Astrocyte (in vitro differentiated cells and primary cell): ENCODE measurements at places on chromosomes 6 and 20.

DNA sequence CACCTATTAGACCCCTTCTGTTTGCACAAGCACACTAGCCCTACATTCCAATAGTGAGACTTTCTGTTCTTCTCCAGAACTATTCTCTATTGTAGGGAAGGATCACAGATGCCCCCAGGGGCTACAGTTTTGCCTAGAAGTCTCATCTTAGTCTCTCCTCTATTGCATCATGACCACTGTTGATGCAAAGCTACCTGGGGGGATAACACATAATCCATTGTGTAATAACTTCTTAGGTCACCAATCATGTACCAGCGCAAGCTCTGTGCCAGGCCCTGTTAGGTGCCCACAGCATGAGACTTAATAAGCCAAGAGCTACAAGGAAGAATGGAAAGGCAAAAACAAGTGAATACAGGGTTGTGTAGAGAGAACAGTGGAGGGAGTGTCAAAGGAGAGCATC is 98.1 kb upstream of the TNFAIP3 start:
- DNase-seq: no peak

GRCh38 chr6:1615151-1615852 is 5.6 kb downstream of the FOXC1 start:
- no peak for DNase-seq

- peak; percentile 95 for DNase-seq
These were observed 50.9 kb upstream of the EZR start for GRCh38 chr6:158869826-158870648.

GRCh38 chr20:14556206-14556605 is 218.8 kb upstream of the FLRT3 start:
- DNase-seq: no peak

DNA sequence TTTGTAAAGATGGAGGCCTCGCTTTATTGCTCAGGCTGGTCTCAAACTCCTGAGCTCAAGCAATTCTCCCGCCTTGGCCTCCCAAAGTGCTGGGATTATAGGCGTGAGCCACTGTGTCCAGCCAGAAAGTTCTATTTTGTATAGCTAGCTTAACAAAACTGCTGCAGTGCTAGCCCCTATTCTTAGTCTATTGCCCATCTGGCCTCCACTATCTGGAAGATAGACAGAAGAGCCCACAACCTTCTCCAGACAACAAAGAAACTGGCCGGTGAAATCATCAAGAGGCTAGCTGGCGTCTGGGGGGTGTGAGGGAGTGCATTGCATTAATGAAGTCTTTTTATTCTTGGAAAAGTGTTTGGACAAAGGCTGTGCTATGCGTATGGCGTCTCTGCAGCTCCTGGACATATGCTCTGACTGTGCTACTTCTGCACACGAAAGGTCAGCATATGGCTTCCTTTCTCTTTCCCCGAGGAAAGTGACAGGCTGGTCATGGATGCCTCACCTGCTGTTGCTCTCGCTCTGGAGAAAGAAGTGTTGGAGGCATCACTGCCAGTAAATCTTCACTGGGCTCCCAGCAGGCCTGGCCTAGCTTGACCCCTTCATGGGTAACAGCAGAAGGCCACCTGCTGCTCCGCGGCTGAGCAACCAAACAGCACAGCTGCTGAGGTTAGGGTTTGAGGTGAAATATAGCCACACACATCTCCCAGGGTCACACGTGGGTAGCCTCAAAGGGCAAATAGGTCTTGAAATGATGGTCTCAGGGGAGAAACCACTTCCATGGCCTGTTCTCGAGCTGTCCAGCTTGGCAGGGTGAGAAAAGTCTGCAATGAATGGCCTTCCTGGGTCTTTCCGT is 95.1 kb upstream of the IYD start:
- peak; percentile 45 for DNase-seq

DNA sequence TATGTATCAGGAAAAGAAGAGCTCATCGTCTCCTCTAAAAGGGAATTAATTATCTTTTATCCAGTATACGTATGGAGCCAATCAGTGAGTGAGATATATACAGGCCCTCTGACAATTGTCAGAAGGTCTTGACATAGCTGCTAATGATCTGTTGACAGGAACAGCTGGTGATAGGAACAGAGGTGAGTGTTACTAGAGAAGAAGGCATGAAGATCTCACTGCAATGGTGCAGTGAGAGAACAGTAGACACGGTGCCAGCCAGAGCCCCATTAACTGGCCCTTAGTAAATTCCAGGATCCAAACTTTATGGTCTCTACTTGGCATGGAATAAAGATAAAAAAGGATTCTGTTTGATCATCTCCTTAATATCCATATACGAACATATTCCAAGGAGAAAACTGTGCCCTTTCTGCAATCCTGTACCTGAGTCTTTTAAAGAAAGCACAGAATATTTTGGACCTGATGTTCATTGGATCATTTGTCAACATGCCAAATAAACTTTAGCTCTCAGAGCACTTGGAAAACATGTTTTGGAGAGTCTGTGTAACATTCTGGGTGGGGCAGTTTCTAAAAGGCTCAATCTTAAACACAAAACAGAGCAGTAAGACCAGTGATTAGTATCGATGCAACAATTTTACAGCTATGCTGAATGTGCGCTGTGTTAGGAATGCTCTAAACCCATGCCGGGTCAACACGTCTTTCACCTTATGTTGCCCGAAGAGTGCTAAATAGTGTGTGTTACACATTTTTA is 135.8 kb upstream of the CITED2 start:
- DNase-seq: no peak

DNA sequence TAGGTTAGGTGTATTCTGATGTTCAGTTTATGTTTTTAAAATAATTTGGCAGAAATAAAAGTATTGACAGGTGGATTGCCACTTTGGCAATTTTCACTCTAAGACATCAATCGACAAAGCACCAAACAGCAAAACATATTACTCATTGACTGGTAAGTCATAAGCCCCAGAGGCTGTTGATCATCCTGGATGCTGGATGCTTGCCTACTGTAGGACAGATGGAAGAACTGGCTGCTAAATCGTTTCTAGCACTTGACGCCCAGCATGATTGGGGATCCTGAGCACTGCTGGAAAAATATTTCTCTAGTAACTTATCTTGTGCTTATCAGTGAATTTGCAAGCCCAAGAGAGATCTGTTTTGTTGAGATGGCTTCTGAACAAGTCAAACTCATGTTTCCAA is 1001.9 kb upstream of the FLRT3 start:
- DNase-seq: no peak

DNA sequence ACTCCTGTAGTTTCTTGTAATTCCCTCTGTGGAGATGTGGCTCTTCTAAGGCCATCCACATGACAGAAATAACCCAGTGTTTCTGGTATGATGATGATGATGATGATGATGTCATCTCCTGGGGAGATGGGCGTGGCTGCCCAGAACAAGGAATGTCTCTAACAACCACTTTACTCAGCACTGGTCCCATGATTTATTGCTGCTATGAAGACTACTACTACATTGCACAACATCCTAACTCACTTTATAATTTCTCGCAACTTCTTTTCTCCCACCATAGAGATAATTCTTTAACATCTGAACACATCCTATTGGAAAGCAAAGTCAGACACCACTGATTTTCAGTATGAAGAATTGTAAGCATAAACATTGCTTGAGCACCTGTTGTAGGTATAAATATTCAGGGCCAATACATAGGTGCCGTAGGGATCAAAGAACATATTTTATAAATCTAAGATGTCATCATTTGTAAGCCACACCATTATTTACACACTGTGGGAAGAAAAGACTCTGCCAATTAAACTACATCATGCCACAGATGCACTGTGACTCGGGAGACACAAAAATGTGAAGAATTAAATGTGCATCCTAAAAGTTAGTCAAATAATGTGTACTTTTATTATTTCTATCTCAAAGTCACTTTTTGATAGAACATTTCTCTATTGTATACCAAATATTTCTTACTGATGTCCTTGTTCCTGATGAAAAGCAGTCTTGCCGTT is 6.4 kb downstream of the TPMT start:
- DNase-seq: peak; percentile 92

- DNase-seq: no peak
These were observed 10.6 kb downstream of the CEP250 start for GRCh38 chr20:35465976-35466375.

DNA sequence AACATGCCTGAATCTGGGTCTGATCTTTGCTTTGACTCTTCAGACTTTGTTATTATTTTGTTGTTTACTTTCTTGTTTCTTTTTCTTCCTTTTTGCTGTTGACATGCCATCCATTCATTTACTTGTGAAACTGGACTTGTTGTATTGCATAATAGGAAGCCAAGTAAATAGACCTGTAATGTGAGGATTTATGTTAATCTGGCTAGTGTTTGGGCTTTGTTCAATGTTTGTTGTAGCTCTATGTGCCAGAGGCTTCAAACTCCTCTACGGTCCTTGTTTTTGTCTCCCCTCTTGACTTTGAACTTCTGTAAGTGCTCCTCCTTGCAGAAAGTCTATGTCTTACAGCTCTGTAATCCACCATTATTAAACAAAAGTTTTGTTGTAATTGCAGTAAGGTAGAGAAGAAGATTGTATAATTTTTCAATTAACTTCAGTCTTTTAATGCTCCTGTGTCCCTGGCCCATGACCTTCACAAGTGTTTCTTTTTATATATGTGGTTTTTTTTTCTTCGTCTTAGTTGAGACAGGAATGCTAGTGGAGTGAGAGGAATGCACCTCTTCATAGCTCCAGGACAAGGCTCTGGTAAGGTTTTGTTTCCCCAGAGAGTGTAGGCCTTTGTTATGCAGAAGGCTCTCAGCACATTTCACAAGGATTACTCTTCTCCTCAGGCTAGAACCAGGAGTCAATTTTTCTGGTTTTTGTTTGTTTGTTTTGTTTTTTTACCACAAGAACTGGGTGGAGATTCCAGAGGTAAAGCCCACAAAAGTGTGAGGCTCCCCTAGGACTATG is 1061.8 kb upstream of the CITED2 start:
- DNase-seq: peak; percentile 95

DNA sequence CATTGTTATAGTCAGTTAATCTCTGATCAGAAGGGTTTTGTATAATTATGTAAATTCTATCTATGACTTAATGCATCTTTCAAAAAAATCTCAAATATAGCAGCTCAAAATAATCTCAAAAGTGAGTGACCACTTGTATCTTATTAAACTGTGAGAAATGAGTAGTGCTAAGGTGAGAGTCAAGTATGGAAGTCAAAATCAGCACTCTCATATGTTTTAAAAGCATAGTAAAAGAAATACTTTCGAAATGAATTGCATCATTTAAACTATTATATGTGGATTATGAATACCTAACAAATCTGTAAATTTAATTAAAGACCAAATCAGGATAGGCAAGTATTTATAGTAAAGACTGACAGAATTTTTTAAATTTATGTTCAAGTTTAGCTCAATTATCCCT is 645.6 kb downstream of the PHF3 start:
- DNase-seq: no peak

- no peak for DNase-seq
These were observed 59.5 kb downstream of the VEGFA start for GRCh38 chr6:43829470-43829869.

GRCh38 chr6:13635948-13636658 is 21.0 kb downstream of the NOL7 start:
- no peak for DNase-seq

DNA sequence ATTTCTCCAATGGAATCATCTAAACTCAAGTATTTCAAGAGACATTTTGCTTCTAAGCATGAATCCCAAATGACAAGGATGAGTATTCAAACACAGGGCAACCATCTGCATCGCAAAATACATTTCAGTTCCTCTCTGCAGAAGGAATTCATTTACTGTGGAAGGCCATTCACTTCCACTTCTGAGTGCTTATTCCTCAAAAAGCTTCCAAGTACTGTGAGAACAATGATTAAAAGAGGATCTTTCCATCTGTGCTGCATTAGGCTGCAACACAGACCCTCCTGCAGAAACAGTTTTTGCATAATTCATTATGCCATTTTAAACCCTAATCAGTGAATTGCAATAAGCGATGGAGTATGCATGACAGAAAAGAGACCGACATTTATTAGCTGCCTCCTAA is 52.5 kb downstream of the ARHGAP18 start:
- DNase-seq: no peak

DNA sequence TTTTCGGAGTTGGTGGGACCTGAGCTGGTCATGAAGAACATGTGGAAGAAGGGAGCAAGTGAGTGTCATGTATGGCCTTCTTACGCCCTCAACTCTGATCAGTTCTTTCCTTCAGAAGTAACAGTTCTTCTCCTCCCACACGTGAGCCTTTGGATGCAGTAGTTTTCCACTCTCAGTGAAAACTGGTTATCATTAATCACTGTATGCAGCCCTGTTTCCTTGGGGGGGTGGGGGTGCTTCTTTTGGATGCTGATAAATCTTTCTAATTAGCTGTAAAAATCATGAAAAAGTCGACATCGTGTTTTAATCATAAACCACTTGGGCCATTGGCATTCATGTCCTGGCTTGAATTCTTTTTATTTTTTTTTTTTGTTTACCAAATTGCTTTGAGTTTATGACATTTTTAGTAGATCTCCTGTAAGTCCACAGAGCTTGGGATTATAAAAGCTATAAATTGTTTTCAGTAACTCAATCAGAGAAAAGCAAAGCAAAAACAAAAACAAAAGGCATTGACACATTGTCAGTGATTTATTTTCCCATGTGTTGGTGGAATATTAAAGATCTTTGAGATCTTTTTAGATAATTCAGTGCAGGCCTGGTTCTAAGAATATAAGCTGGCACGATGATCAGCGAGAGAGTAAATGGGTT is 84.8 kb downstream of the TRMT11 start:
- DNase-seq: no peak

DNA sequence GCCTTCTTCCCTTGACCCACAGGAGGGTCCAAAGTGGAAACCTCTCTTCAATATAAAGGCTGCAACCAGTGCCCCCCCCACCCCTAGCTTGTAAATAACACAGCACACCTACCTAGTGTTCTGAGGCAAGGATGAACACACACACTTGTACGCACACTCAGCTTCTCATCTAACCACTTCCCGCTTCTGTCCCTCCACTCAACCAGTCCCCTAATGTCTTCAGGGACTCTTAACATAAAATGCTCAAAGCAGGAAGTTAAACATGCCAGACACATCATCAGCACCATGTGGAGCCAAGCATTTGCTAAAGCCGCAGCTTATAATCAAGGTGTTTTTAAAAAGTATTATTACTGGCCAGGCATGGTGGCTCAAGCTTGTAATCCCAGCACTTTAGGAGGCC is 35.3 kb downstream of the FOXQ1 start:
- no peak for DNase-seq

GRCh38 chr6:35850208-35850607 is 45.1 kb downstream of the LHFPL5 start:
- no peak for DNase-seq

- no peak for DNase-seq
These were observed 51.5 kb downstream of the NUDT3 start for GRCh38 chr6:34340906-34341480.

GRCh38 chr20:57383447-57384347 is 7.5 kb upstream of the RBM38 start:
- no peak for DNase-seq

GRCh38 chr6:165848086-165848426 is 185.0 kb upstream of the PDE10A start:
- no peak for DNase-seq

GRCh38 chr20:47003223-47003622 is 108.6 kb downstream of the EYA2 start:
- no peak for DNase-seq

DNA sequence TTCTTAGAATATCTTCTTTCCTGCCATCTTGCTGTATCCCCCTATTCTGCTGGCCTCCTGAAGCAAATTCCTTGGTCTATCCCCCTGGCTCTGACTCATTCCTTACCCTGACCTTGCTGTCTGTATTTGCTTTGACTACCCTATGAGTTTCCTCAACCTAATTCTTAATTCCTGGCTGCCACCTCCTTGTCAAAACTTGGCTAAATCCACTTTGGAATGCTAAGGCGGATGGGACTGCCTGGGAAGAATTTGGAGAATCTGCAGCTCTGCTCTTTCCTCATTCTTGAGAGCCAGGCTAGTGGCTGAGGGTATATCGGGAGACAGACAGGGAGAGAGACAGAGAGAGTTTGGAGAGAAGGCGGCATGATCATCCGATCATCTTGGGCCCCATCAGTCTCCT is 24.4 kb downstream of the CAP2 start:
- DNase-seq: peak; percentile 98
